Dorsolateral prefrontal cortex (tissue), 122 donors: ENCODE measurements at places on chromosomes 2 and 18.

GRCh38 chr18:35227254-35227653 is 13.6 kb upstream of the ZNF397 start:
- DNase-seq, result no peak

DNA sequence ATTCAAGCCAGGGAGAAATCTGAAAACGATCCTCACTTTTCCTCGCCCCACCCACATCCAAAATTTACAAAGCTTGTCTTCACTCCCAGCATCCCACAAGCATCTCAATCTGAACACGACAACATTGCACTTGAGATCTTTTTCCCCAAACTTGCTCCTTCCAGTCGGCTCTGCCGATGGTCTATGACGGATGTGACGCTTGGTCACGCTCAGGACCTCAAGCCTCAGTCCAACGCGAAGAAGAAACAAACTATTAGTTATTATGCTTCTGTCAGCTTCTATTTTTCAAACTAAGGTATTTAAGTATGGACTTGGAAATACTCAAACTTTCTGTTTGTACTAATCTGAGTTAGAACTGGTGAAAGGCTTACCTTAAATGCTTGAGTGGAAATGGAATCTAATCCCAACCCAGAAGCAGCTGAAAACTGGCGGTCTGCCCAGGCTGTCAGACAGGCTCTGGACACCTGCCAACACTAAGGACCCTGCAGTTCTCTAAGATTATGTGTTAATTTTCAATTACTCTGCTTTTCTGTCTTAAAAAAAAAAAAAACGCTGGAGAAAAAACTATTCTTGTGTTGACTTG is 132.1 kb upstream of the DNMT3A start:
- DNase-seq, result no peak

GRCh38 chr2:164747140-164747539 is 94.5 kb downstream of the COBLL1 start:
- DNase-seq, result no peak

DNA sequence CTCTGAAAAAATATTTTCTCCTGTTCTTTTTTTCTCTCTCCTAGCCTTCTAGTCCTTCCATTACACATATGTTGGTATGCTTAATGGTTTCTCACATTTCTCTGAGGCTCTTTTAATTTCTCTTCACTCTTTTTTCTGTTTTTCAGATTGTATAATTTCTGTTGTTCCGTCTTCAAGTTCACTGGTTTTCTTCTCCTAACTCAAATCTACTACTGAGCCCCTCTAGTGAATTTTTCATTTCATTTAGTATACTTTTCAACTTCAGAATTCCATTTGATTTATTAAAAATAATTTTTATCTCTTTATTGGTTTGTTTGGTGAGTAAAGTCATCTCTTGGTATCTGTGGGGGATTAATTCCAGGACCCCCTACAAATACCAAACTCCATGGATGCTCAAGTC is 19.8 kb downstream of the C2orf49 start:
- DNase-seq, result no peak

- DNase-seq, result no peak
Observed at GRCh38 chr2:17355608-17356329, 162.5 kb downstream of the RAD51AP2 start.

GRCh38 chr2:84897773-84898172 is 7.7 kb upstream of the TMSB10 start:
- DNase-seq, result no peak

GRCh38 chr18:65435534-65435933 is 315.3 kb upstream of the CDH7 start:
- DNase-seq, result no peak

GRCh38 chr2:15359716-15360531 is 201.2 kb downstream of the NBAS start:
- DNase-seq, result no peak

GRCh38 chr2:111118981-111119821 is 1.5 kb upstream of the BCL2L11 start:
- no peak for DNase-seq

- no peak for DNase-seq
Observed at GRCh38 chr2:171793691-171794678, 100.1 kb downstream of the SLC25A12 start.

- DNase-seq, result no peak
Observed at GRCh38 chr2:38194751-38195150, 118.8 kb upstream of the CYP1B1 start.

DNA sequence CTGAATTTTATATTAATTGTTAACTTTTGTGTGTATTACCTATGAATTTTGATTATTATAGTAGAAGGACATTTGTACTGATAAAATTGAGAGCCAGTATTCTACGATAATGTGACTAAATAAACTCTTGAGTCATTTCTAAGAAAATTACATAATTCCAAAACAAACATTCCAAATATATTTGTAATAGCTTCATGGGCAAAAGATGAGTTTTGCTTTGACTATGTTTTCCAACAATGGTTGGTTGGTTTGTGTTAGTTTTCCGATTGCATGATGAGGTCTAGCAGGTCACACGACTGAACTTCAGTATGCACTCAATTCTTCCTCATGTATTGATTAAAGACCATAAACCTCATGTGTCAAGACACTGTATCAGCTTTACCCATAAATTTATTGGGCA is 71.7 kb upstream of the WDR75 start:
- no peak for DNase-seq

DNA sequence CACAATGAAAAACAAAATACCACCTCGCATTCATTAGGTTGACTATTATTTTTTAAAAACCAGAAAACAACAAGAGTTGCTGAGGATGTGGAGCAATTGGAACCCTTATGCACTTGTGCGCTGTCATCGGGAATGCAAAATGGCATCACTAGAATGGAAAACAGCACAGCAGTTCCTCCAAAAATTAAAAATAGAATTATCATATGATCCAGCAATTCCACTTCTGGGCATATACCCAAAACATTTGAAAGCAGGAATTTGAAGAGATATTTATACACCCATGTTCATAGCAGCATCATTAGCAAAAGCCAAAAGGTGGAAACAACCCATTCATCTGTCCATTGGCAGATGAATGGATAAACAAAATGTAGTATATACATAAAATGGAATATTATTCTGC is 11.9 kb upstream of the NMUR1 start:
- DNase-seq, result no peak

- no peak for DNase-seq
Observed at GRCh38 chr2:169275696-169276444, 86.5 kb downstream of the LRP2 start.

DNA sequence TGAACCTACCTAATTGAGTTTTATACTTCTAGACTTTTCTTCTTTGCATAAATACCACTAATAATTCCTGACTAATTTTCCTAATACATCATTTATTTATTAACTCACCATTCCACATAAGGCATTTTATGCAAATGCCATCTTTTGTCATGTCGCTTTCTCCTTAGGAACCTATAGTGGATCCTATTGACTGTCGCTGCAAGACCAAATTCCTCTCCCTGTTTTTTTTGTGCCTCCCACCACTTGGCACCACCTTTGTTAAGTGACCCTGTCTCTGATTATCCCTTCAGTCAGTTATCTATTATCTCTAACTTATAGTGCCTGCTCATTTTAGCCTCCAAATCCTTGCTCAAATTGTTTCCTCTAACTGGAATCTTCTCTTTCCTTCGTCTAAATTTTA is 19.5 kb downstream of the UNC80 start:
- no peak for DNase-seq
